NCI-H1105 (cell line): ENCODE measurements at places on chromosomes 1 and 21.
A peak's percentile ranks its signal among the peaks of the same experiment; 100 is the strongest.

- no peak for DNase-seq
Observed at GRCh38 chr21:21182401-21183010, 184.3 kb downstream of the NCAM2 start.

DNA sequence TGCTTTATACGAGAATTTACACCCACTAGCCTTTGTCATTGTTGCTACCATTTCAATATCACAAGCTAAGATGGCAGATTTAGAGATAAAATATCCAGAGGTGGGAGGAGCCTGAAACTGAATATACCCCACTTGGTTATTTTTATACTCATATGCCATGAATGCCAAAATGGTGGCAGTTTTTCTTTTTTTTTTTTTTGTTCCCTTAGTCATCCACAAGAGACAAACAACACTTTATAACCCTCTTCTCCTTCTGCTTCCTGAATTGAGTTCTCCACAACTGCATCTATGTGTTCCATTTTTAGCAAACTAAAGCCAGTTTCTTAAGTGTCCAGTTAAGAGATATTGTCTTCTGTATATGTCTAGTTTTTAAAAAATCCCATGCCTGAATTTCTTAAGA, 558.4 kb downstream of the LMO4 start:
- DNase-seq = no peak

- no peak for DNase-seq
Observed at GRCh38 chr1:21662426-21663247, 6.5 kb downstream of the RAP1GAP start.

- DNase-seq = no peak
Observed at GRCh38 chr1:178534137-178534868, 21.4 kb downstream of the TEX35 start.

DNA sequence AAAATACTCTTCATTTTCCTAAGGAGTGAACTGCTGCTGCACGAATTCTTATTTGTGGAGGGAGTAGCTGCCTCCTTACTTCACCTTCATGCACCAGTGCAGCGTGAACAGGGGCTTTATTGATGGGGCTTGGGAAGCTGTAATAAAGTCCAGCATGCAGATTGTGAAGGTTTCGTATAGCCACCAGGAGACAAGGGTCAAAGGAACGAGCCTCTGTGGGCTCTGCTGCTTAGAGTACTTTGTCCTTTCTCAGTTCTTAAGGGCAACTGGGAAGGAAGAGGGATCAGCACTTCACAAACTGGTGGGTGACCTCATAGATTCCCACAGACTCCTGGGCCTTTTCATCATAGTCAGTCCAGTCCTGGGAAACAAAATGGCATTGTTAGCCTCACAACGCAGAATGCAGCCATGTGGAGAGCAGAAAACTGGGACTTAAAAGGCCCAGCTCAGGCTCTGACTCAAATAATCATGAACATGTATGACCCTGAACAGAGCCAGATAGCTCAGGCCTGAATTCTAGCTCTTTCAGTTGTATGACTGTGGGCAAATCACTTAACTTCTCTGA, 6.0 kb downstream of the CZIB start:
- no peak for DNase-seq

GRCh38 chr1:184971522-184972265, 2.6 kb downstream of the NIBAN1 start:
- DNase-seq = no peak

DNA sequence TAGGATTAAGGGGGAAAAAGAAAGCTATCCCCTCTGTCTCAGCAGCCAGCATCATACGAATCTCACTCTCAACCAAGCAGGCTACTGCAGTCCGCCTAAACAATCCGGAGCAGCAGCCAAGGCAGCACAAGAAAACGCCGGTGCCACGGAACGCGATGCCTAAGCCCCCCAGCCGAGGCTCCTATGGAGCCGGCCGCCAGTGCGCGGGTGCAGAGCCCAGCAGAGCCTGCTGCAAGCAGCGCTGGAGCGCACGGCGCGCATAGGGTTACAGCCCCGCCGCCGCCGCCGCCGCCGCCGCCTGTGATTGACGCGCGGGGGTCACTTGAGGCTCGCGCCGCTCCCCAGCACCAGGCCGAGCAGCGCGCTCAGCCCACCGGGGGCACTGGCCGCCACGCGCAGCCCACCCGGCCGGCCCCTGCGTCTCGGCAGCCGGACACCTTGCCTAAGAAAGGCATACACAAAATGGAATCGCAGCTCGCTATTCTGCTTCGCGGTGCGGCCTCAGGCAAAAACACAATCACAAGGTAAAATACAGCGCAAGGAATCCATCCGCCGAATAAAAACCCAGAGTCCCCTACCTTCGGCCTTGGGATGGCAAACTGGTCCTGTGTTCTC, 780 bp downstream of the HIVEP3 start:
- DNase-seq = peak; percentile 48

DNA sequence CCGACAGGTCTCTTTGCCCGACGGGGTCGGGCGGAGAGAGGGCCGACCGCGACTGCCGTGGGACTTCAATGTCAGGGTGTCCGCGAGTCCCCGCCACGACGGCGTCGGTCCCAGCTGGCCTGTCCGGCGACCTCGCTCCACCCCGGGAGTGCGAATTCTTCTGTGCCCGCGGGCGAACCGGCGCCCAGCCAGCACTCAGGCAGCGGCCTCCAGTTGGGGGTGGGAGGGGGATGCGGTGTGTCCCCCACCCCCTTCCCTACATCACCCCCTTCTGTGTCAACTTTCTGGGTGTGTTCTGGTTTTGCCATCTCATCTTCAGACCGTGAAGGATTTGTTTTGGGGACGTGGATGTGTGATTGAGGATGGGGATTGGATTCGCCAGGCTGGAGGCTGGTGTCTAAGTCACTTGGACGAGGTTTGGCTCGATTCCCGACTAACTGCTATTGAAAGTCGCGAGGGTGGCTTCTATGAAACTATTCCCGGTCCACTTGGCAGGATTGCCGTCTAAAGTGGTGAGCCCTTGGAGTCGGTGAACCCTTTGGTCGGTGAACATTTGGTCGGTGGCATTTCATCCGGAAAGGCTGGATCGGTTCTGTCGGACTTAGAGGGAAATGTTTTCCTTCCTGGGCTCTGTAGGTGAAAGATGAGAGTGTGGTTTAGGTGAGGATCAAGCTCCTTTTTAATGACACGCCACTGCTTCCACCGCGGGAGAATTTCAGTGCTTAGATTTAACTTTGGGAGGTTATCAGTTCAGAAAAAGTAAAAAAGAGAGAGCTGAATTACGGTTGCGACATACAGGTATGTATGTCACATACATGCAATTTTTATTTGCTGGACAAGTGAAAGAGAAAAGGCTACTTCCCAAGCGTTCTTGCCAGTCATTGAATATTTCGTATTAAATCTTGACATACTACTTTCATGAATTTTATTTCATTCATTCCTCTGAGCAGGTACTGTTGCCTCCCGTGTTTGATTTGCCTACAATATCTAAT, 771 bp downstream of the ABCD3 start:
- DNase-seq = peak; percentile 62

DNA sequence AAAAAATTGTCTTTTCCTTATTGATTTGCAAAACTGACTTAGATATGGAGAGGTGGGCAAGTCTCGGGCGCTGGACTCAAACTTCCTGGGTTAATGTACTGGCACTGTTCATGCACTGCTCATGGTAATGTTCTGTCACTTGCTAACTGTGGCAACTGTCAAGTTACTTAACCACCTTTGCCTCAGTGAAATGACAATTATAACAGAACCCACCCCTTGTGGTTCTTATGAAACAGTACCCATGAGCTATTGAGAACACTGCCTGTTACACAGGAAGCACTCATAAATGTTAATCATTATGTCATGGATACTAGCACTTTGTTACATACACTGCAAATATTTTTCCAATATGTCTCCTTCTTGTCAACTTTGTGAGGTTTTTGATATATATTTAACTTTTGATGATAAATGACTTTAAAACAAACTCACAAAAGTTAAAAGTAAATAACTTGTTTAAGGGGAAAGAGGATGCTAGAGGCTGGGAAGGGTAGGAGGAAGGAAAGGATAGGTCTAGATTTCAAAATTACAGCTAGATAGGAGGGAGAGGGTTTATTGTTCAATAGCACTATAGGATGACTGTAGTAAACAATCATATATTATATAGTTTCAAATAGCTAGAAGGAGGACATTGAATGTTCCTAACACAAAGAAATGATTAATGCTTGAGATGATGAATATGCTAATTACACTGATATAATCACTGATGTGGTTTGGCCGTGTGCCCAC, 342.5 kb downstream of the ADGRL2 start:
- no peak for DNase-seq

GRCh38 chr21:32093646-32094462, 185.0 kb downstream of the MIS18A start:
- DNase-seq = no peak

DNA sequence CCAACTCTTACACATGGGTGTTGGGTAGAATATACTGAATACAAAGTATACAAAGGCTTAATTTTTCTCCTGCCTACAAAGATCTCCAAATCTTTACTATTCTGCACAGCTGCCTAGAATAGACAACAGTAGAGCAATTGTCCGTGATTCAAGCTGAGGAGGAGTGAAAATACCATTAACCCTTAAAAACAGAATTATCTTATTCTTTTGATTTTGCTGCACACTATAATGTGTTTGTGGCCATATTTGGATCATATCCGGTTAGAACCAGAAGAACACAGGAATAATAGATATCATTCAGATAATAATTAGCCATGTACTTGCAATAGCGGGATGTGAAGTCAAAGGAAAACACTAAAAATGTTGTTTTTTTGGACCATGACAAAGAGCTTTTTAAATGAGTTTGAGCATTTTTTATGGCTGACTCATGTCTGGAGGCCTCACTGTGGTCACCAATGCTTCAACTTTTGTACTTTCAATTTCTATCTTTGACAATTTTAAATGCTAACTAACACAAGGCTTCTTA, 197.6 kb upstream of the FOXD3 start:
- no peak for DNase-seq

DNA sequence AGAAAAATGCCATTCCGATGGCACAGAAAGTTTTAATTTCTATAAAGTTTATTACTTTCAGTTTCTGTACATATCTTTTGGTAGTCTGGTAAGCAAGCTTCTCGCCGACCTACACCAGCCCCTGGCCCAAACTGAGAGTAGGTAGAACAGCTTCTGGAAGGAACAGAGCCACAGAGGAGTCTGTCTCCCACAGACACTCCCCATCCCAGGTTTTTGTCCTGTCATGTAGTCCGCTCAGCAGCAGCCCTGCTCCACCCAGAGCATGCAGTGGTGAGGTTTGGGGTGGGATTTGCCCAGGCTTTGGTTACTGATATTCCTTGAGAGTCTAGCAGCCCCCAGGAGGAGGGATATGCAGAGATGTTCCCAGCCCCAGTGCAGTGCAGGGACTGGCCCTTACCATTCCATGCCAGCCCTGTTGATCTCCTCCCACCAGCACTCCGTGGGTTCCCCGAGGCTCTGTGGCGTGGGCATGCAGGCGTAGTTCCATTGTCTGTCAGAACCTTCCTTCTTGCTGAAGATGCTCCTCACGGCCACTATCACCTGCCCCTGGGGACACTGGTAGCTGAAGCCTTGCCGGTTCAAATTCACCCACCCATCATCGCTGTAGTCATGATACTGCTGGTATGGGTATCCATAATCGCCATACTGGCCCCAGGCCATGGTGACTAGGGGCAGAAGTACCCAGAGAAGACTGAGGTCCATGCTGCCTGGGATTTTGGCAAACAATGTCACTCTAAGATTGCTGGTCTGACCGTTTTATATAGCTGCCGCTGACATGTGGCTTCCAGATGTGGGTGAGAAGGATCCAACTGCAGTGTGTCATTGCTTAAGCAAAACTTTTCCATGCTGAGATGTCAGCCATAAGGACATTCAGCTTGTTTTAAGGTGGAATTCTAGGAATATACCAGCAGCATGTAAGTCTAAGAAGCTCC, at the start of gene DPT:
TSS of gene DPT (minus strand) at position 734 of the 932 bp plus-strand sequence. CDS start at position 702, 32 bp downstream.
- DNase-seq = no peak

GRCh38 chr21:35563885-35564451, 496.4 kb downstream of the SETD4 start:
- no peak for DNase-seq

DNA sequence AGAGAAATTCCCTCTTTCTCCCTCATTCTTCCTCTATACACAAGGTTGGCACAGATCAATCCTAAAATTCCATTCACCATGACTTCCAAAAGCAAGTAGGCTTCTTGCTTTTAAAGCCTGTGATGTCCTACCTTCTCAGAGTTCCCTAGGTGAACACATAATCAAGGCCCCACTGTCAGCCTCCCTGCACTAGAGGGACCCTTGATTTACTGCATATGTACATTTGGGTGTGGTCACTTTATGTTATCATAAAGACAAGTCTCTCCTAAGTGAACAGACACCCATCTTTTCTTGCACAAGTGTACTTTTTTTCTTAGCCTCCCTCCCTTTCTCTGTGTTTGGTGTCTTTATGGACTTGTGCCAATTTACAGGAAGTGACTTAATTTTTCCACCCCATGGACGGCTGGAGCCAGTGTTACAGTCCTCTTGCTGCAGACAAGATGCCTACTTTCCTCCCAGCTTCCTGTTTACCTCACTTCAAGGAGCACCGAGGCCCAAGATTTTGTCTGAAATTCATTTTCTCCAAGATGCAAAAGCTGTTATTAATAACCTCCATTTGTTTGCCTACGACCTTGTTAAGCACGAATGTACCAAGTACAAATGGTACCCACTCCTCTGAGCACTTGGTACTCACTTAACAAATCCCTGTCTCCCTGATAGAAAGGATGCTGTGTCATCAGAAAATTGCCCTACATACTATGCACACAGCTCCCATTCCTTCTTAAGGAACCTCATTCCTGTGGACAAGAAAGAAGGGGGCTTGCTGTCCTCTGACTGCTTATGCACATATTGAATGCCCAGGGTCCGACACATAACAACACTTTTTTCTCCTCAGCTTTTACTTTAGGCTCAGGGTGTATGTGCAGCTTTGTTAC, 82.8 kb upstream of the SLC44A3 start:
- no peak for DNase-seq

- no peak for DNase-seq
Observed at GRCh38 chr21:25963181-25963580, 207.4 kb downstream of the APP start.

DNA sequence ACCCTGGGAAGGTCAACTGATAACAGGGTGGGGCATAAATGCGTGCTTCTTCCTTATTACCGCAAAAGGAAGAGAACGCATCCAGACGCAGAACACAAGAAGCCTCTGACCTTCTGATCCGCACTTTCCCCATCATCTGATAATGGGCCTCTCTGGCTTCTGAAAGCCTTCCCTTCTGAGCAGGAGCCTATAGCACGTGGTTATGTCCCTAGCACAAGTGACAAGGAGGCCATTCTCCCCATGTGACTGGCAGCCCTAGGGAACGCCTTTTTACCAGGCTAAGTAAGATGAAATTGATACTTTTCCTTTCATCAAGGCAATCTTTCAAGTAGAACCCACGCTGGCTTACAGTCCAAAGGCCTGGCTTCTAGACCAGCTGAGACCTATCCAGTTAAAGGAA, 34.2 kb downstream of the RABIF start:
- DNase-seq = no peak

GRCh38 chr21:44295646-44296045, 4.2 kb upstream of the PFKL start:
- DNase-seq = no peak

DNA sequence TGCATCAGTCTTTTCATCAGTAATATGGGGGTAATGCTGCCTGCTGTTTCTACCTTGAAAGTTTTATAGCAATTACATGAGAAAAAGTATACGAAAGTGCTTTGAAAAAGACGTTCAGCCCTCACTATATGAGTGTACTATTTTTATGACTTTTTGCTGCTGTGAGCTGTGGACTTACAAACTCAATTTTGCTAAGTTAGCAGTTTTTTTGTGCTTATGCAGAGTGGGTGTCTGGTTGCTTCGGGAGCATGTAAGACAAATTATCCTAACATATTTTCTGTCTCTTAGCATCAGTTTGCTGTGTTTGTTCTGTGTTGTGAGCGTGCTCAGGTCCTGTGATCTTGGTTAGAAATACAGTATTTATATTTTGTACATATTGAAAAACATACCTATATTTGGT, 109.7 kb downstream of the CACNA1E start:
- DNase-seq = no peak

- DNase-seq = no peak
Observed at GRCh38 chr1:237478842-237479241, 411.9 kb downstream of the ZP4 start.
